ENCODE measurements at places on chromosomes 3 and 15.

DNA sequence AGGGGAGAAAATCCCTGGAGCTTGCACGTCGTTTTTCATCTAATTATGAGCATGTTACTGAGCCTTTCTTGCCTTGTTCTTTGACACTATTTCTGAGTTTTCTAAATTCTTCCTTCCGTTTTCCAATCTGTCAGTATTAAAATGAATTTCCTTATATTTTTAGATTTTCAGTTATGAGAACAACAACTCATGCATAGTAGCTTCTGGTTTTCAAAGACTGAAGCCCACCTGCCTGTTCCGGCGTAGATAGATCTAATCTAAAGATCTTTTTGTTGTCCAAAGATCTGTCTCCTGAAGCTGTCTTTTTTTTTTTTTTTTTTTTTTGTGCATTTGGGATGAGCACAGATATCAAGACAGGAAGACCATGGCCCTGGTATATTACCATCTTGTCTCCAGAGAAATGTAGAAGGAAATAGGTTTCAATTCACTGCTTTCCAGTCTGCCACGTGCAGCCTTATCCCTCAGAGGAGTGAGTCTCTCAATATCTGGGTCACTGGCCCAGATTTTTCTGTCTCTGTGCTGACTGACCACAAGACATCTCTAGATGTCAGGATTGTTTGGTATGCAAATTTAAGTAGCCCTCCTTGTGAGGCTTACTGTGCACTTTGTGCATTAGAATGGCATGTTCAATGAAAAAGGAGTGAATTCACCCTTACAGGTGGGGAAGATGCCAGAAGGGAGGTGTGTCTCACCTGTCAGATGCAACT, 222.3 kb upstream of the TMC3 start:
- no peak for DNase-seq

GRCh38 chr3:65901226-65901625, 137.5 kb downstream of the MAGI1 start:
- no peak for DNase-seq

- no peak for DNase-seq
These were observed 2.0 kb downstream of the PXYLP1 start for GRCh38 chr3:141233457-141234161.

- no peak for DNase-seq
These were observed 21.4 kb downstream of the CBLB start for GRCh38 chr3:105847452-105847851.

GRCh38 chr3:111326144-111326995, 215.6 kb upstream of the CD96 start:
- DNase-seq, result no peak

GRCh38 chr3:166362698-166363097, 525.5 kb upstream of the BCHE start:
- no peak for DNase-seq

GRCh38 chr3:162699291-162699690, 1202.7 kb downstream of the OTOL1 start:
- no peak for DNase-seq

DNA sequence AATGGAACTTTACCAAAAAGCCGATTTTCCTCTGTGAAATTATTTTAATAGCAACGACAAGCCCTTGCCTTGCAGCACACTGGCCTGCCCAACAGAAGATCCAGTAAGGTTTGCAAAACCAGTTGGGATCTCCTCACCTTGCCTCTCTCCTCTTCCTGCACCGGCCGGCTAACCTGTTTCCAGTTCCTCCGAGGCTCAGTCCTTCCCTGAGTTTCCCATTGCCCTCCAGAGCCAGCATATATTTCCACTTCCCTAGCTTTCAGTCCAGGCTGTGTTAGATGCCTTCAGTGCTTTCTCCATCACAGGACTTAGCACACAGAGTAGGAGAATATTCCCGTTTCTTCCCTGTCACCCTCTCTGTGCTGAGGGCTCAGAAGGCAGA, 60.3 kb downstream of the NOX5 start:
- DNase-seq, result no peak
